ENCODE measurements at places on chromosomes 1 and 21. TPM values are rescaled to one million over a fixed set of nuclear protein-coding genes. Genes with fewer than 3 reads are reported as not detected.

DNA sequence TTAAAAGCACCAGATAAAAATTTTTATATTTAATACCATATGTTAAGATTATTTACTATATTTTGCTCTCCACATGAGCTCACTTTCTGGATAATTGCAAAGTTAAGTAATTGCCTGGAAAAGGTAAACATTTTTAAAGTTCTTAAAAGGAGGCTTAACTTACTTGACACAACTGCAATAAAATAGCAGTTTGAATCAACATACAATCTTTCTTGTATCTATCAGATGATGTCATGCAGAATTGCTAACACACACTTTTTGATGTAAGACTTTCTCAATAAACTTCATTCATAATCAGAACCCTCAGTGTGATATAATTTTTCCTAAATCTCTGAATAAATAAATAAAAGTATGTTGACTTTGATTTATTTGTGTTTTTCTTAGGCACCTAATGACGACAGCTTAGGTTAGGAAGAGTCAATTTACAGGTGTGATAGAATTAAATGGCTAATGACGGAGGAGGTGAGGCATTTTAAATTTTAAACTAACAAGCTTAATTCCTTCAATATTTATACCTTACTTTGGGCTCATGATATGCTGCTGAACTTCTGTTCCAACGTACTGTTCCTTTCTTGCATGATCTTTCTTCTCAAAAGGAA lies 99.5 kb downstream of the LYPLAL1 start:
- DNase-seq, result no peak

- DNase-seq, result no peak
These were observed 32.4 kb upstream of the PTGFRN start for GRCh38 chr1:116877141-116877818.

DNA sequence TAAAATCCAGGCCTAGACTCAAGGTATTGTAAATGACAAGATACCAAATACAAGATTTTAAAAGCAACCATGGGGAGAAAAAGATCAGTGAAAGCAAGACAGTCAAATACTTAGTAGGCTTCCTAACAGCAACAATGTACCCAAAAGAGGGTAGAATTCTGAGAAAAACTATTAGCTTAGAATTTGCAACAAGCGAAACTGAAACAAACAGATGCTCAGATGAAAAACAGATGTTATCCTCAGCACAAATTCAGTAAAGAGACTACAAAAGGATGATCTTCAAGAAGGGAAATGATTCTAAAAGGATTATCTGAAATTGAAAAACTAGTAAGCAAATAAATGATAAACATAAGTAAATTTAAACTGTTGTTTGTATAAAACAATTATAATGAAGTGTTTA lies 40.0 kb downstream of the PDC start:
- DNase-seq, result no peak

- DNase-seq, result no peak
These were observed 6.4 kb downstream of the TCHH start for GRCh38 chr1:152108882-152109222.

GRCh38 chr1:192805832-192806323 lies 3.0 kb upstream of the RGS2 start:
- no peak for DNase-seq

GRCh38 chr1:183806125-183806524 lies 1.2 kb downstream of the RGL1 start:
- DNase-seq, result no peak

DNA sequence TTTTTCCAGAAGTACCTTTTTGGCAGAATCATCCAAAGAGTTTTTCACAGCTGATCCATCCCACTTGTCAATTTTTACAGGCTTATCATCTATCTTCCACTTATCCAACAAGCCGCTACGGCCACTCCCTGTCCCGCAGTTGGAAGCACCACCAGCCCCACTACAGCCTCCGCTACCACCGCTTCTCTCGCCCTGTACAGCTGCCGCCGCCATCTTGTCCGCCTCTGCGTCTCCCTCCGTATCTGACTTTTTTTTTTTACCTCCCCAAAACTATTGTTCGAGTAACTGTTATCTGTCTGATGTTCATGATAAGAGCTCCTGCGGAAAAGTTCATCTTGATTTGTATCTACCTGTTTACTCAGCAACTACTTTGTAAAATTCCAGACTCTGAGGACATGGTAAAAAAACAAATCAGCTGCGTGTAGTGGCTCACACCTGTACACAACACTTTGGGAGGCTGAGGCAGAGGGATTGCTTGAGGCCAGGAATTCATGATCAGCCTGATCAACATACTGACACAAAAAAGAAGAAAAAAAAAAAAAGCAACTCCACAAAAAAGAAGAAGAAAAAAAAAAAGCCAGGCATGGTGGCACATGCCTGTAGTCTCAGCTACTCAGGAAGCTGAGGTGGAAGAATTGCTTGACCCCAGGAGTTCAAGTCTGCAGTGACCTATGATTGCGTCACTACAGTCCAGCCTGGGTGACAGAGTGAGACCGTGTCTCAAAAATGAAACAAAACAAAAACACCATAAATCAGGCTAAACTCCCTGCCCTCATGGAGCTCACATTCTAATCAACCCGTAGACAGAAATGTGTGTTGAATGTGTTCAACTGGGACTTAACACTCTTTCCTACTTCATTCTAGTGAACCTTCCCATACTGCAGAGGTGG lies 8.0 kb upstream of the EYA3 start:
- no peak for DNase-seq

- no peak for DNase-seq
These were observed 11.2 kb downstream of the LRRC42 start for GRCh38 chr1:53957194-53957818.

GRCh38 chr21:23578027-23578426 lies 2029.3 kb downstream of the MRPL39 start:
- no peak for DNase-seq

- no peak for DNase-seq
These were observed 93.0 kb downstream of the DYRK1A start for GRCh38 chr21:37459575-37459974.

GRCh38 chr21:37758982-37759381 lies 157.3 kb downstream of the KCNJ6 start:
- no peak for DNase-seq

DNA sequence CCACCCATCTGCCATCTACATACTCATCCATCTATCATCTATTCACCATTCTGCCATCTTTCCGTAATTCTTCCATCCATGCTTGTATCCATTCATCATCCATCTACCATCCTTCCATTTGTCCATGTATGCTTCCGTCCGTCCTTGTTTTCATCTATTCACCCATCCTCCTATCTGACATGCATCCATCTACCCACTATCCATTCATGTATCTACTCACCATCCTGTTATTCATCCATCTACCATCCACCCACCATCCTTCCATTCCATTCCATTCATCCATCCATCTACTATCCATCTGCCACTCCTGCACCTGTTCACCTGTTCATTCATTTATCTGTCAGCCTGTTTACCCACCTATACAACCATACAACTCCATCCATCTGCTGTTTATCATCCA lies 86.2 kb downstream of the TRIM11 start:
- DNase-seq, result no peak

DNA sequence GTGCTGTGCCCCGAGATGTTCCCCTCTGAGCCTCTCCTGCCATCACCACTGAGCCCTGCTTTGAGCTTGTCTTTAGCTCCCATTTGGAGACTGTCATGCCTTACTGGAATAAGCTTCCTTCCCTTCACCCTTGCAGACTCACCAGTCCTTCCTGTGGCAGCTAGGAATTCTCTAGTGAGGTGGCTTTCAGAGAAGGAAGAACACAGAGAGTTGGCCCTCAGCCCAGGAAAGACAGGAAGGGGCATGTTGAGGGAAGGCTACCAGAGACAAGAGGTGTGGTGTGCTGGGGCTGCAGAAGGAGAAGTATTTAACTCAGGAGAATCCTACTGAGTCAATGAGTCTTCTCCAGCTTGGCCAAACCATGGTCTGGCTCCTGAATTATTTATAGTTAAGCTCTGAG lies 76.3 kb downstream of the UCK2 start:
- peak; percentile 49 for DNase-seq

- DNase-seq, result no peak
These were observed 23.7 kb downstream of the PADI3 start for GRCh38 chr1:17272646-17273045.

DNA sequence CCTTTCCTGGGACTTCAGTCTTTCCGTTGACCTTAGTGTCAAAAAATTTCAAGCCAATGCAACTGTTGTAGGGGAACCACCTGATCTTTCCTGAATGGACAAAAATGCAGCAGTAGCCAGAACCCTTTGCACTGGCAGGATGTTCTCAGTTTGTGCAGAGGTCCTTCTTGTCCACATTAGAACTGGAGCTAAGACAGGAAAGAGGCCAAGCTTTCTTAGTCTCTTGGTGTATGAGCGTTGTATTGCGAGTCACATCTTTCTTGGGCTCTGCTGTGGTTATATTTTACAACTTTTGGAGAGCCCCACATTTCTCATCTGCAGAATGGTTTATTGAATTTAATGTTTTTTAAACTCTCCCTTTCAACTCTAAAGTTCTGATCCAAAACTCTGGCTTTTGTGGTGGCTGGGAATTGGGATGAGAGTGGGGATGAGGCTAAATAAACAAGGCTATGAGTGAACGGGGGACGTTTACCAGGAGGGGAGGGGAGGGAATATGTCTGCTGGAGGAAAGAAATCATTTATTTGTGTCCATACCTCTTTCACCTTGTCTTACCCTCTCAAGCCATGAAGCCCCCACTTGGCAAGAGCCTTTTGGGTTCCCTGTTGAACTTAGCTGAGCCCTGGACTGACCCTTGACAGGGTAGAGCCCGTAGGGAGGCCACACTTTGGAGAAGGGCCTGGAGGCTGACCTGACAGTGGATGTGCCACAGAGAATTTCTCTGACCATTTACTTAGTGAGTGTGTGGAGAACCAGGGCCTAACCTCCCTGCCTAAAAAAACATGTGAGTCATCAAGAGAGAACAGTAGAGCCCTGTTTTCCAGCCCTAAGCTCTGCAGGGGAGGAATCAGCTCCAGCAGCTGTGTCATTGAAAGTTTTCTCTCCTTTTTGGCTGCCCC lies 586 bp downstream of the CHI3L2 start:
- DNase-seq, result peak; percentile 67

- no peak for DNase-seq
These were observed 2.0 kb downstream of the HUNK start for GRCh38 chr21:31874812-31875212.

- DNase-seq, result no peak
These were observed 9.8 kb upstream of the VWA5B1 start for GRCh38 chr1:20280906-20281305.

GRCh38 chr21:15521644-15522001 lies 208.2 kb upstream of the USP25 start:
- DNase-seq, result no peak

- no peak for DNase-seq
These were observed 15.0 kb downstream of the ITGB2 start for GRCh38 chr21:44905728-44906090.

- no peak for DNase-seq
These were observed 20.4 kb upstream of the LAMC1 start for GRCh38 chr1:183002797-183003196.

DNA sequence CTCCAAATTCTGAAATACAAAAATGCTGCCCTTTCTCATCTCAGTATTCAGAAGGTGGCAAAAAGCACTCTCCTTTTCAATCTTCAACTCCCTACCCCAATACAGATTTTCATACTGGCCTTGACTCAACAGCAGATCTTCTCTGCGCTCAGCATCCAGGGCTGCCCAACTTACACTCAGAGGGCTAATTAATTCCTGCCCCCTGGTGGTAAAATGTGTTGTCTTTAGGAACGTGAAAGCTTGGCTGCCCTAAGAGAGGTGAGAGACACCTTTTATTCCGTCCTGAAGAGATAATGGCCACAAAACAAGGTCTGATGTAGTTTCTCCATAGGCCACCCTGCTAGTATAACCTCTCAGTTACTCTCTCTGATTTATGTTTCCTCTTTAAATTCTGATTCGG lies 25.0 kb downstream of the KRTAP24-1 start:
- DNase-seq, result no peak

- no peak for DNase-seq
These were observed 110.2 kb downstream of the PSMG1 start for GRCh38 chr21:39073063-39073462.

DNA sequence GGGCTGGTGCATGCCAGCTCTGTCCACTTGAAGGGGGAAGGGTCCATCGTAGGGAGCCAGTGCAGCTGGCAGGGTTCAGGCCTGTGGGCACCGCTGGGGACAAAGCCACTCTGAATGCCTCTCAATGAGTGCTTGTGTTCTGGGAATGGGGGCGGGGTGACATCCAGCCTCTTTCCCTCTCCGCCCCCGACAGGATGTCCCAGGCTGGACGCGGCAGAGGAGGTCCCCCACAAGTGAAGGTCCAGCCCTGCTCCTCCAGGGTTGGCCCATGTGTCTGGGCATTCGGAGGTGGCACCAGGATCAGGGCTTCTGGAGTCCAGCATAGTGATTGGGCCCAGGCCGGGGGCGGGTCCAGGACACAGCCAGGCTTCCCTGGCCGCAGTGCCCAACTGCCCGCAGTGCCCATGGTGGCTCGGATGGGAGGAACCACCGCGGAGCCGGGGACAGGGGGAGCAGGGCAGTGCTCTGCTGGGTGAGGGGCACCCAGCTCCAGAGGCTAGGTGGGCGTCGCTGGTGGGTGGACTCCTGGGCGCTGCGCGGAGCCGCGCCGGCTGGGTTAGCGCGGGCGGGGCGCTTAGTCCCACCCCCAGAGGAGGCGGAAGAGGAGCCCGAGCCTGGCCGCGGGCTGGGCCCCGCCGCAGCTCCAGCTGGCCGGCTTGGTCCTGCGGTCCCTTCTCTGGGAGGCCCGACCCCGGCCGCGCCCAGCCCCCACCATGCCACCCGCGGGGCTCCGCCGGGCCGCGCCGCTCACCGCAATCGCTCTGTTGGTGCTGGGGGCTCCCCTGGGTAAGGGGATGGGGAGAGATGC lies at the start of gene SHISA4:
SHISA4 (plus strand) TSS at position 617 of the 808 bp plus-strand sequence; CDS start at position 714, 97 bp downstream.
- peak; percentile 88 for DNase-seq

DNA sequence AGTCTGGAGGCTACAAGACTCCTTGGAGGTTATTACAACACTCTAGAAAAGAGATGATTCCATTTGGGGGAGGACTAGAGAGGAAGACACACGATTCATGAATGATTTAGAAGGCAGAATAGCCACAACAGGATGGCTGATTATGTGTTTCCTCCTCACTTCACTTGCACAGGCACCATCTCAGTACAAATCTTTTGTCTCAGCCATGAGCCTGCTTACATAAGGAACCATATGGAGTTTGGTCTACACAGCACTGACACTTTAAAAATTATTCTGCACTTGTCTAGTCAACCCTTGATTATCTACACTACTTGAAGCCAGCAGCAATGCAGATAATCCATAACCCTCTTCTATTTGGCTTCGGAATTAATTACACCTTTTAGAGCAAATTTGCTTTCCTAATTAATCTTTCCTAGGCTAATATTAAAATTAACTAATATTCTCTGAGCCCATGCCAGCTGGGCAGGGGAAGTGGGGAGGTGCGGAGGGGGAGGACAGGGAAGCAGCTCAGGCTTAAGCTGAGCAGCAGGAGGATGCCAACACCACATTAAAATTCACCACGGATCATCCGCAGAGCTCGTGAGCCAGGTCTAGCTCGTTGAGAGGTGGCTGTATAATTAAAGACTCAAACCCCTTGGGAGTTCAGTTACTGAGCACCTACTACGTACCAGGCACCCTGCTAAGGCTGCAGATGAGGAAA lies 3.2 kb upstream of the LEMD1 start:
- DNase-seq, result no peak

Gene LAD1
- total RNA-seq, result 8.8 TPM

Gene DNAH14
- total RNA-seq, result 5.8 TPM

Gene CENPF
- total RNA-seq, result 3.3 TPM

Gene CRABP2
- 0.67 TPM for total RNA-seq

Gene CDA
- 1.3 TPM for total RNA-seq

Gene ITSN1
- 49.9 TPM for total RNA-seq

Gene HCN3
- 0.41 TPM for total RNA-seq

Gene NTRK1
- 0.43 TPM for total RNA-seq

Gene CENPL
- 1.5 TPM for total RNA-seq

Gene PKNOX1
- total RNA-seq, result 7.5 TPM

Gene PGLYRP4
- total RNA-seq, result not detected

Gene C1orf185
- not detected for total RNA-seq

Gene KCNJ9
- not detected for total RNA-seq
